T-cell (primary cell): ENCODE measurements at places on chromosomes 3 and 15. TPM values are rescaled to one million over a fixed set of nuclear protein-coding genes. Genes with fewer than 3 reads are reported as not detected.

Gene ZPLD1
- total RNA-seq = not detected

GRCh38 chr3:30471066-30471465 is 135.3 kb upstream of the TGFBR2 start:
- no peak for DNase-seq

- no peak for DNase-seq
Observed at GRCh38 chr3:46221391-46221790, 13.3 kb upstream of the CCR1 start.

DNA sequence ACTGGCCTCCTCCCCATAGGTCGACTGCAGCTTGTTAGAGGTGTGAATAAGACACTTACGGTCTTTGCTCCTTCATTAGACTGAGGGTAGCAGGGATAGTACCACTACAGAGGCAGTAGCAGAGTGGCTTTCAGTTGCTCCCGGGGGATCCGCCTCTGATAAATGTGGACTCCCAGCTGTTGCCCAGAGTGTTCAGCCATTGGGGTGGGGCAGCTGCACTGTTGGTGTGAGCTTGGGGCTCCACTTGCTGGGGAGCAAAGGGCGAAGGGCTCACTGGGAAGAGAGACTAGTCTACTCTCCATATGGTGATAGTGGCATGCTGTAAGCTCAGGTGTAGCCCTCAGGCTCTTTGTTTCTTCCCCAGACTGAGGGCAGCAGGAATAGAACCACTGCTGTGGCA is 239.1 kb downstream of the LRRN1 start:
- DNase-seq = no peak

- no peak for DNase-seq
Observed at GRCh38 chr15:85788771-85789495, 5.8 kb downstream of the KLHL25 start.

DNA sequence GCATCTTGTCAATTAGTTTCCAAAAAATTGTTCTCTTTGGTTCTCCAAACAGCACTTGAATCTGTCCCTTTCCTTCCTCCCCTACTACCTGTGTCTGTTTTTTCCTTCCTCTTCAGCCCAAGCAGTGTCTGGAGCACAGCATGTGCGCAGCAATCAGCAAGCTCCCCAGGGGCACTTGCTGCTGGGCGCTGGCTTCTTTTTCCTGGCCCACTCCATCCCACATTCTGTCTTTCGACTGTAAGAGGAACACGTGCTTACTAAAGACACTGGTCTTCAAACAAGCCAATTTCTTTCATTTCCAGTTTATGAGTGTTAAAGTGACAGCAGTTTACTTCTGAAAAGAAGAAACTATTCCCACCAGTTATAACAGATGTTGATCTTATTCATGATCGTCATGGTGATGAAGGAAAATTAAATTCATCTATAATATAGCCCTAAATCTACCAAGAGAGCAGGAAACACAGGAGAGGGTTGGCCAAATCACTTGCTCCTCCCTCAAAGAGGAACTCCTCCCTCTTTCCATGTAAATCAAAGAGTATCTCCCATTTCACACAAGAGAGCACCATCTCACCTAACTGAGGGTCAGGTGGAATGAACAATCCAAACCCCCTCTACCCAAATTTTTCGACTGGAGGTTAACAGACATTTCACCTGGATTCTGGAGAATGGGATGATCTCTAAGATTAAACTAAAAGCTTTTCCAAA is 115.4 kb downstream of the IGF2BP2 start:
- no peak for DNase-seq

DNA sequence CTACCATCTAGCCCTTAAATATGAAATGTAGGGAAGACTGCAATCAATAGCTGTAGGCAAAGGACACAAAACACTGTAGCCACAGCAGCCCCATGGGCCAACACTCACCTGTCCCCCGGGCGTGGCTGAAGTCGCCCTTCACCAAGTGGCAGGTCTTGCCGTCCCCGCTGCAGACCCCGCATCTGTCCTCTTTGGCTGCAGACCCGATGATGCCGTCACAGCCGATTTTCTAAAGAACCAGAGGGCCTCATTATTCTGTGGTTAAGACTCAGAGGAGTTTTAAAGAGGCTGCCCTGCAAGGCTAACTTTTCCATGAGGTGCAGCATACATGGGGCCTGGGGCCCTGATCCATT is 245.6 kb downstream of the ADAMTS17 start:
- DNase-seq = no peak

DNA sequence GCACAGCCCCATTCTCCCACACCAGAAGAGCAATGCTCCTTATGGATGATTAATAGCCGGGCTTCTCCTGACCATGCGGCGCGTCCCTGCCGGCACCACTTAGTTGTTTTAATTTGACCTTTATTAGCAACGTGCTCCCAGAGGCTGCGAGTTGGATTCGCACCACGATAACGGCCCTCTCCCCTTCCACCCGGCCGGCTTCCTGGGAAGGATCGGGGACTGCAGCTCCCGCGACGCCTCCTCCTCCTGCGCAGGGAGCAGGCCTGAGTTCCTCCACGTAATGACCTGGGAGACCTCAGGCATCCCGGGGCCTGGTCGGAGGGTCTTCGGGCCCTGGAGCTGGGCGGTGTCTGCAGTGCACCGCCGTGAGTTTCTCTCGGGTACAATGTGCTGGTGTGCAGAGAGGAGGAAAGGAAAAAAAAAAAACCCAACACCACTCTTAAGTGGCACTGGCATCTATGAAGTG is 243.3 kb upstream of the TOPAZ1 start:
- DNase-seq = no peak

DNA sequence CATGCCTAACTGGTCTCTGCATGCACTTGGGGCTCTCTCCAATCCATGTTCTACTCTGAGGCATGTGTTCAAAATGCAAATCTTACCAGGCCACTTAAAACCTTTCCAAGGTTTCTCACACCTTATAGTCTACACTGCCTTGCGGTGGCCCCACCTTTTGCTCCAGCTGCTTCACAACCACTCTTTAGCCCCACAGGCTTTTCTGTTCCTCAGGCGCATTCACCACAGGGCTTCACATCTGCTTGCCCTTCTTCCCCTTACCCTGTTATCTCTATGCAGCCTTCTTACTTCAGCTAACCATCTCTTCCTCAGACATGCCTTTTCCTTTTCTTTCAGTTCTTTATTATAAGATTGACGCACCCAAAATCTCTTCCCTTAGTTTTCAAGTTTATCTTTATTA is 37.8 kb downstream of the MINDY4B start:
- no peak for DNase-seq

- no peak for DNase-seq
Observed at GRCh38 chr3:78287085-78287484, 1247.2 kb downstream of the ROBO2 start.
